ENCODE measurements at places on chromosomes 12 and 14. TPM values are rescaled to one million over a fixed set of nuclear protein-coding genes. Genes with fewer than 3 reads are reported as not detected.

- no peaks in the 10 kb centered on the region for H3K4me1 ChIP-seq
- DNase-seq: no peak
- H3K4me3 ChIP-seq: no peak overlapping the region
- peaks cover 93% of the 10 kb centered on the region for H3K27me3 ChIP-seq
- no peaks in the 10 kb centered on the region for H3K36me3 ChIP-seq
These were observed 51.8 kb downstream of the SMUG1 start for GRCh38 chr12:54136844-54137580.

DNA sequence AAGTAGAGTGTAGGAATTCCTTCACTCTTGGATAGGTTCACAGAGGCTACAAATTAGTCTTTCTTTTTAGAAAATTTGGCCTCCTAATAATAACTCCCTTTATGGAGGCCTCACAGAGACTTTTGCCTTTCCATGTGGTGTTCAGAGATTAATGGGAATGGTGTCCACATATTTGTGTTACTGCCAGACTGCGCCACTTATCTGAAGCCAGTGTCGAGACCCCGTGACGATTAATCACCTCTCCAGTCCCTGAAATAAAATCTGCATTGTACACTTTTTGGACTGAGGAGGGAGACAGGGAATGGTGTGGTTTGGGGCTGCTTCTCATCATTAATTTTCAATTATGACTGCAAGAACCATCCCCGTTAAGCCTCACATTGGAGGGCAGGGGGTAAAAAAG, 980.5 kb downstream of the FLRT2 start:
- H3K4me1 ChIP-seq: no peaks in the 10 kb centered on the region
- no peaks in the 10 kb centered on the region for H3K36me3 ChIP-seq
- DNase-seq: no peak
- no peaks in the 10 kb centered on the region for H3K27me3 ChIP-seq

GRCh38 chr12:53061404-53062010, 11.6 kb downstream of the TNS2 start:
- H3K4me1 ChIP-seq: peaks cover 90% of the 10 kb centered on the region
- no peaks in the 10 kb centered on the region for H3K27me3 ChIP-seq
- peaks cover 99% of the 10 kb centered on the region for H3K36me3 ChIP-seq
- H3K4me3 ChIP-seq: no peak overlapping the region

- peaks cover 56% of the 10 kb centered on the region for H3K4me1 ChIP-seq
- H3K27me3 ChIP-seq: peaks cover 25% of the 10 kb centered on the region
- H3K4me3 ChIP-seq: no peak overlapping the region
- H3K36me3 ChIP-seq: no peaks in the 10 kb centered on the region
These were observed 2.3 kb upstream of the ACVRL1 start for GRCh38 chr12:51904951-51905470.

- no peaks in the 10 kb centered on the region for H3K36me3 ChIP-seq
- peaks cover 16% of the 10 kb centered on the region for H3K4me1 ChIP-seq
- H3K27ac ChIP-seq: no peak overlapping the region
- no peak for DNase-seq
- H3K27me3 ChIP-seq: no peaks in the 10 kb centered on the region
These were observed 81.9 kb upstream of the MAX start for GRCh38 chr14:65184032-65184764.

DNA sequence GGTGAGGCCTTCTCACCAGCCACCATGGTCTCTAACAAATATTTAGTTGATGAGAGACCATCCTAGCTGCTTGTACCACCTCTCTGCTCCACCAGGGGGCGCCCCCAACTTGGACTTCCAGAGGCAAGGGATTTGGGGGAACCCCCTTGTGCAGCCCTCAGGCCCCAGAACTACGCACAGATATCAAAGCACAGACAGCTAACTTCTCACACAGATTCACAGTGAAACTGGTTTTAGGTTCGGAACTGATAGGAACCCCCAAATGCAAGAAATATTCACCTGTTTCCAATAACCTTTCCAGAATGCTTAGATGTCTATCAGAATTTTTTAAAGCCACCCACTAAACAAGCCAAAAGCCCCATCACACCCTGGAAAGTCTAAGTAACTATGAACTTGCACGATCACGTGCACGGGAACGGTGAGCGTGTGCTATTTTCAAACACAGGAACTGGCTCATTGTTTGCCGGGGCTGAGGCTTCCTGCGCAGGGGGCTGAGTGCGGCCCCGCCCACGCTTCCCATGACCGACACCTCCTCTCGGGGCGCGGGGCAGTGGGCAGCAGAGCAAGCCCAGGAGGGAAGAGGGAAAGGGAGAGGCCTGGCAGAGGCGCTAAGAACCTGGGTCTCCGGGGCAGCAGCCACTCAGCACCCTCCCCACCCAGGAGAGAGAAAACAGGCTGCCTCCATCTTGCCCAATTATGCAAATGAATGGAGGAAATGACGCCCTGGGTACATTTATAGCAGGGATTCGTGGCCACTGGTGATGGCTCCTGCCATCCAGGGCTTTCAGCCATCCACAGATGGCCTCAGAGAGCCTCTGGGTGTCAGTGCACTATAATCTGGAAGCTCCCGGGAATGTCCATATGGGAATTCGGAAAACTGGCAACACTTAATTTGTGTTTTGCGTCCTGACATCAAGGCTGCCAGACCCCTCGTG, 79.4 kb upstream of the GPR68 start:
- peak; percentile 87 for DNase-seq
- peaks cover 77% of the 10 kb centered on the region for H3K4me1 ChIP-seq
- H3K4me3 ChIP-seq: peak overlapping the region; percentile 44

DNA sequence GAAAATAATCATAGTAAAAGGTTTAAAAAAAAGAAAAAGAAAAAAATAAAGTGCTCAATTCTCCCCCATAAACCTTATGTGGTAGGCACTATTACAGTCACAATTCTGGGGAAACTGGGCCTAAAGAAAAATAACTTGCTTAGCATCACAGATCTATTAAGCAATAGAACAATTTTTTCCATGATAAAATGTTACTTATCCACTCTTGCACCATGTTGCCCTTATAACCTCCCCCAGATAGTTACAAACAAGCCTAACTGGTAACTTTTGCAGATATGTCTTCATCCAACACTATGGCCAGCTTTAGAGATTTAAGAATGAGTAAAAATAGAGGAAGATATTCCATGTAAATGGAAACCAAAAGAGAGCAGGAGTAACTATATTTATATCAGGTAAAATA, 164.8 kb downstream of the DUSP6 start:
- H3K27ac ChIP-seq: no peak overlapping the region
- no peaks in the 10 kb centered on the region for H3K4me1 ChIP-seq
- H3K36me3 ChIP-seq: no peaks in the 10 kb centered on the region
- H3K27me3 ChIP-seq: no peaks in the 10 kb centered on the region
- no peak overlapping the region for H3K4me3 ChIP-seq
- no peak for DNase-seq

DNA sequence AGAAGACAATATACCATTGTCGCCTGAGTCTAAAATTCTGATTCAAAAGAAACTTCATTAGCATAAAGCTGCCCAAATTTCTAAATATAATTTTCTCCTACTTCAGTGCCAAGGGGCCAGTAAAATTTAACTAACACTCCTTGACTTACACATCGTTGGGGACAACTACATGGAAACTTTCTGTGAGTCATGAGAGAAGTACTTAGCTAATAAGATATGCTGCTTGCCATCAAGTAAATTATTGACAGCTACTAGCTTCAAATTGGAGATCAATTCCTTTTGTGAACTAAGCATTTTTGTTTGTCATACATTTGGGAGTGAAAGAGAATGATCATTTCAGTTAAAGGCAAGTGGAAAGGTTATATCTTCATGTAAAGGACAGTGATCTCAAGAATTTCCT, 373.3 kb downstream of the MDGA2 start:
- DNase-seq: no peak
- H3K4me3 ChIP-seq: no peak overlapping the region
- no peaks in the 10 kb centered on the region for H3K36me3 ChIP-seq
- H3K27me3 ChIP-seq: no peaks in the 10 kb centered on the region
- no peak overlapping the region for H3K27ac ChIP-seq
- H3K4me1 ChIP-seq: no peaks in the 10 kb centered on the region

DNA sequence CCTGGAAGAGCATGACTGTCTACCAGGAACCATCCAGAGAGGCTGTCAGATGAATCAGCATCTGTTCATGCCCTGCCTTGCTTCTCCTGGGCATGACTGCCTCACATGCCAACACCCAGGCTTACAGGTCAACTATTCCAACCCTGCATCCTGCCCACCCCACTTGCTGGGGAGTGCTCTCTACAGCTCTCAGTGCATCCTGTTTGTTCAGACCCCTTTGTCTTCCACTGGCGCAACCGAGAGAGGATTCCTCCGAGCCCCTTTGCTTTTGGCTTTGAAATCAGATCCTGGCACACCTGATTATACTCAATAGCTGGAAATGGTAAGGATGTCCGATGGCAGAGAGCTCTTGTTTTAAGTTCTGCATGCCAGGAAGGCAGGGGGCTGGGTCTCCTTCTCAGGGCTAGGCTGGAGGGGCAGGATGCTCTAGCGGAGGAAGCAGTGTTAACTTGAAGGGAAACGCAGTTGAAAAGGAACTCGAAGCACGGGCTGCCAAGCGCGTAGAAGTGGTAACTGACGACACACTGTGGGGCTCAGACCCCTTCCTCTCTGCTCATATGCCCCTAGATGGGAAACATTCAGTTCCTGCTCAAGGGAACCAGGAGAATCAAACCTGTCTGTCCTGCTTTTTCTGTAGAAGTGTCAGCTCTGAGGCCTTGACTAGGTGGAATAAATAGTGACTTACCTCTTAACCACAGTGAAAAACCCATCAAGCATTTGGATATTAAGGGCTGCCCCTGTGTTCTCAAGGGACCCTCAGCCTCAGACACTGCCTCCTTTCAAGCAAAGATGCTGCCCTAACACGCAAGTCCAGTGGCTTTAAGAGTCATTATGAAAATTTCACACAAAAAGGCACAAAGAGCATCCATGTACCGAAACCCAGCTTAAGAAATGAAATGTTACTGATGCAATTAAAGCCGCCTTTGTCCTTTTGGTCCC, 297.5 kb downstream of the ZFP36L1 start:
- no peaks in the 10 kb centered on the region for H3K36me3 ChIP-seq
- no peak for DNase-seq
- H3K27me3 ChIP-seq: no peaks in the 10 kb centered on the region
- H3K4me1 ChIP-seq: no peaks in the 10 kb centered on the region
- H3K4me3 ChIP-seq: no peak overlapping the region

GRCh38 chr12:133226690-133227089, 9.0 kb downstream of the ANHX start:
- no peak overlapping the region for H3K4me3 ChIP-seq
- H3K36me3 ChIP-seq: no peaks in the 10 kb centered on the region
- H3K27me3 ChIP-seq: no peaks in the 10 kb centered on the region
- H3K4me1 ChIP-seq: no peaks in the 10 kb centered on the region
- H3K27ac ChIP-seq: no peak overlapping the region
- DNase-seq: no peak

- H3K4me1 ChIP-seq: no peaks in the 10 kb centered on the region
- H3K4me3 ChIP-seq: no peak overlapping the region
- no peaks in the 10 kb centered on the region for H3K27me3 ChIP-seq
- no peak overlapping the region for H3K27ac ChIP-seq
- no peaks in the 10 kb centered on the region for H3K36me3 ChIP-seq
These were observed 9.4 kb downstream of the KLRB1 start for GRCh38 chr12:9598363-9598762.

GRCh38 chr14:102893452-102893851, 29.0 kb upstream of the AMN start:
- H3K36me3 ChIP-seq: peaks cover 6% of the 10 kb centered on the region
- H3K4me3 ChIP-seq: no peak overlapping the region
- H3K27me3 ChIP-seq: no peaks in the 10 kb centered on the region
- no peaks in the 10 kb centered on the region for H3K4me1 ChIP-seq

DNA sequence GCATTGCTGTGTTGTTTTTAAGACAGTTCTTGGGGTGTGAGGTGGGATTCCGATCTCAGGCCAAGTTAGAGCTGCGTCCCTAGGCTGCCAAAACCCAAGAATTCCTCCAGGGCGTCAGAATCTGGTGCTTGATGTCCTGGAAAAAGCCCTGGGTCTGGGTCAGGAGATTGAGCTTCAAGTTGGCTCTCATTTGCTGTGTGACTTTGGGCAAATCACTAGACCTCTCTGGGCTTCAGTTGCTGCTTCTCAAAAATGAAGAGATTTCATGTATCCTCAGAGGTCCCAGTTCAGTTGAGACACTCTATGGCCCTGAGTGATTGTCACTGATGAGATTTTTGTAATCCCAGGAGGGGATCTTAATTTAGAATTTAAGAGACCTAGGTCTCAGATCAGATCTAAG, 1.9 kb downstream of the WSCD2 start:
- H3K27ac ChIP-seq: no peak overlapping the region
- no peak for DNase-seq
- no peaks in the 10 kb centered on the region for H3K36me3 ChIP-seq
- H3K4me3 ChIP-seq: no peak overlapping the region

Gene A2ML1
- total RNA-seq: not detected

Gene RASSF9
- 2.3 TPM for total RNA-seq

Gene RPGRIP1
- 0.85 TPM for total RNA-seq

Gene TAMALIN
- 16.6 TPM for total RNA-seq

Gene GRIN2B
- total RNA-seq: not detected

Gene SGPP1
- 5.3 TPM for total RNA-seq

Data from heart right ventricle (tissue), 16 donors.